Cortex of kidney (tissue), 1 donor: ENCODE measurements at places on chromosomes 5 and 9.

- no peak for DNase-seq
These were observed 132.4 kb upstream of the EPB41L4A start for GRCh38 chr5:112551419-112552032.

GRCh38 chr5:159331093-159331973 is 1.0 kb upstream of the IL12B start:
- DNase-seq, result no peak

- DNase-seq, result no peak
These were observed 30.0 kb downstream of the SNX30 start for GRCh38 chr9:112780450-112781036.

DNA sequence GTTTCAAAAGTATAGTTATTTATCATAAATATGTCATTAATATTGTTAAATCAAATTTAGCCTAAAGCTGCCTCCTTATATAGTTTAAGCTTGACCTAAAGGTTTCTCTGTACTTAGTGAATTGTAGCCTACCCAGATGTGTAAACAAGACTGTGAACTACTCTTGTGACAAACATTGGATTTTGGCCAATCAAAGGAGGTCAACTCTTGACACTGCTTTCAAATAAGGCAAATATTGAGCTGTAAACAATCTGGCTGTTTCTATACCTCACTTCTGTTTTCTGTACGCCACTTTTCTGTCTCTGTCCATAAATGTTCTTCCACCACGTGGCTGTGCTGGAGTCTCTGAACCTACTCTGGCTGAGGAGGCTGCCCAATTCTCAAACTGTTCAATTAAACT is 51.2 kb downstream of the FXN start:
- no peak for DNase-seq

DNA sequence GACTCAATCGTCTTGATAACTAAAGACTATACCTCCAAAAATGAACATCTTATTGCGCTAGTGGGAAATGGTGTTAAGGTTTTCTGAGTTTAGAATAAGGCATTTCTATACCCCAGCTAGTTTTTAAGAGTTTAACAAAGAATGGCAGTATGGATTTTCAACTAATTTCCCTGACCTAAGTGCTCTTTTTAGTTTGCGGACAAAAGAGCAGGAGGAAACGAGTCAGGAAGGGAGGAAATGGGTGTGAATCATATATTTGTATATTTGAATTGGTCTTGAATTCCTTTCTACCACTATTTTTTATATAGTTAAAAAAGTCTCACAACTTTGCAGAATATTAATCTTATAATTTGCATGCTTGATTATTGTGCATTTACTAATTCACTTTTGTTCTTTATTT is 516.3 kb upstream of the ZNF608 start:
- DNase-seq, result no peak

GRCh38 chr9:38296807-38297206 is 95.7 kb upstream of the ALDH1B1 start:
- DNase-seq, result no peak

GRCh38 chr5:132500931-132501628 is 10.5 kb upstream of the IRF1 start:
- DNase-seq, result no peak

DNA sequence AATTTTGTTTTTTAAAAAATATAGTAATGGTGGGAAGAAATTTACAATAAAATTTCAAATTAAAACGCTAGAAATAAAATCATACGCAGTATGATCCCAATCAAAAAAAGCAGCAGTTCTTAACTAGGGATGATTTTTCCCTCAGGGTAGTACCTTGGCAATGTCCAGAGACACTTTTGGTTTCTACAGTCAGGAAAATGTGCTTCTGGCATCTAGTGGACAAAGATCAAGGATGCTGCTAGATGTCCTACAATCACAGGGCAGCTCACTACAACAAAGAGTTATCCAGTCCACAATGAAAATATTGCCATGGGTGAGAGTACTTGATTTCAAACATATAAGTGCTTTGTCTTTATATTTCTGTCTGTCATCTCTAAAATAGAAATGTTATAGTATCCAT is 400.2 kb upstream of the SGCD start:
- no peak for DNase-seq

DNA sequence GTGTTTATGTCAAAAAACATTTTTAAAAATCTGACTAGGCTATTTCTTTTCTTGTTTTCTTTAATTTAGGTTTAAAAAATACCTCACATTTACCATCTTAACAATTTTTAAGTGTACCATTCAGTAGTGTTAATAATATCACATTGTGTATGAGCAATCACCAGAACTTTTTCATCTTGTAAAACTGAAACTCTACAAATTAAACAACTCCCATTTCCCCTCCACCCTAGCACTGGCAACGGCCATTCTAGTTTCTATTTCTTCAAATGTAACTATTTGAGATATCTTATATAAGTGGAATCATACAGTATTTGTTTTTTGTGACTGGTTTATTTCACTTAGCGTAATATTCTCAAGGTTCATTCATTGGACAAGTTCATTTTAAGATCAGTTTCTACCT is 27.7 kb downstream of the PLCXD3 start:
- no peak for DNase-seq

GRCh38 chr9:93319992-93320500 is 131.4 kb upstream of the FAM120A start:
- DNase-seq, result no peak

- DNase-seq, result no peak
These were observed 2.8 kb downstream of the LARS1 start for GRCh38 chr5:146179696-146180095.

- DNase-seq, result no peak
These were observed 760 bp downstream of the ALDH1B1 start for GRCh38 chr9:38393128-38393796.

GRCh38 chr5:156846914-156847313 is 3.2 kb upstream of the PPP1R2B start:
- DNase-seq, result no peak

GRCh38 chr9:108588246-108588645 is 267.5 kb downstream of the ACTL7B start:
- DNase-seq, result no peak

- no peak for DNase-seq
These were observed 20.8 kb upstream of the MTAP start for GRCh38 chr9:21781656-21782055.

DNA sequence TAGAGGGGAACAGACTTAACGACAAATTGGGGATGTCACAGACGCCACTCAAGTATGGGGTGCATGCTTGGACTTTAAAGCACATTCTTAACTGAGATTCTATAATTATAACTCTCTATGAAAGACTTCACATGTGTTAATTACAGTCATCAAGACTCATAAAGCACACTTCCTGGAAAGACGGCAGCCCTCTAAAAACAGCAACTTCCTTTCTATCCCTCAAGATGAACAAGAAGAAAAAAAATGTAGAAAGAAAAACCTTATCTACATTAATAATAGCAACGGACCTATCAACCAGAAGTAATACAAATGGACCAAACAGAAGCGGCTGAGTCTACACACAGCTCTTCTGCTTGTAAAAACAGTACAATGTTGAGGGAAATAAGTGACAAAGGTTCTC is 21.2 kb downstream of the GNAQ start:
- no peak for DNase-seq

GRCh38 chr9:36328798-36329411 is 70.7 kb upstream of the GNE start:
- DNase-seq, result no peak

DNA sequence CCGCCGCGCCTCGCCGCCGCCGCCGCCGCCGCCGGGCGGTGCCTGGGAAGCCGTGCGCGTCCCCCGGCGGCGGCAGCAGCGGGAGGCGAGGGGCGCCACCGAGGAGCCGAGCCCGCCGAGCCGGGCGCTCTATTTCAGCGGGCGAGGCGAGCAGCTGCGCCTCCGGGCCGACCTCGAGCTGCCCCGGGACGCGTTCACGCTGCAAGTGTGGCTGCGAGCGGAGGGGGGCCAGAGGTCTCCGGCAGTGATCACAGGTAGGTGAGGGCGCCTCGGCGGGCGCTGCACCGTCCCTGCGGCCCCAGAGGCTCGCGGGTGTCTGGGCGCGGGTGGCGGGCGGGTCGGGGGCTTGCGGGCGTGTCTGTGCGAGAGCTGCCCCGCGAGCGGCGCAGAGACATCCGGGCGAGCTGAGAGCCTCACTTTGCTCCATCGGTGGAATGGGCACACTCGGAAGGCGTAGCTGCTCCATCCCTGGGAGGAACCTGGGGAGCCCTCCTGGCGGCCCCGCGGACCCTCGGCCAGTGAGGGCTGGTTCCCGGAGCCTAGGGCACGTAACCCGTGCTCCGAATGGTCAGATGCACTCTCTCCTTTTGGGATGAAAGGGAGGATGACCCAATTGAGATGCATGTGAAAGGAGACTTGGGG is 864 bp downstream of the PAPPA start:
- DNase-seq, result no peak

GRCh38 chr5:4983701-4984100 is 156.4 kb upstream of the ADAMTS16 start:
- no peak for DNase-seq

DNA sequence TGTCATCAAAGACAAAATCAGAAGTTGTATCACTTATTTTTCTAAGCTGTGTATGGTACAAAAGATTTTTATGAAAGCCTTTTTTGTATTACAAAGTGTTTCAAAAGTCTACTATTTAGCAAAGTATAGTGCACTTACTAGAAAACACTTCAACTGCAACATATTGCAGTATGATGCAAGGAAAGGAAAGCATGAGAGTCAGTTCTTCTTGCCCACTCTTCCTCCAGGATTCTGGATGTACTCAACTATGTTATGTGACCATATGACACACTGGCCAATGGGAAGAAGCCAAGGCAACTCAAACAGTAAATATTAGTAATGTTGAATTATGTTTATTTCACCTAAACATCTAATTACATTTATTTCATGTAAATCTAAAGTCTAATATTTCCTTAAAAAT is 49.5 kb upstream of the TYRP1 start:
- DNase-seq, result no peak

- DNase-seq, result no peak
These were observed 435.3 kb downstream of the CYLC2 start for GRCh38 chr9:103430469-103430868.

DNA sequence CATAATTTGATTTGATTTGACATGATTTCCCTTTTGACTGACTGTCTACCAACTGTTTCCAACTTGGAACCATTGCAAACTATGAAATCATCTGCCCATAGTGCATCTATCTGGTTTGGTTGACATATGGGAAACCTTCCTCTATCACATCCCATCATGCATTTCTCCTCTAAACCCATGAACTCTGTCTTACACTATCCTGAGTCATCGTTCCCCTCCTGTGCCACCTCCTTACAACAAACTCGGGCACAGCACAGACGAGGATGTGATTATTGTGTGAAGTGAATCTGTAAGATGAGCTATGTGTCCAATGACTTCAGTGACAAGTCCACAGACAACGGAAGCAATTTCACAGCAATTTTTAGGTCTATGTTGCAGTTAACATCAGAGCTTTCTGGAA is 126.1 kb downstream of the NPR3 start:
- DNase-seq, result no peak

- no peak for DNase-seq
These were observed 10.2 kb downstream of the NDUFAF2 start for GRCh38 chr5:60955239-60955638.

DNA sequence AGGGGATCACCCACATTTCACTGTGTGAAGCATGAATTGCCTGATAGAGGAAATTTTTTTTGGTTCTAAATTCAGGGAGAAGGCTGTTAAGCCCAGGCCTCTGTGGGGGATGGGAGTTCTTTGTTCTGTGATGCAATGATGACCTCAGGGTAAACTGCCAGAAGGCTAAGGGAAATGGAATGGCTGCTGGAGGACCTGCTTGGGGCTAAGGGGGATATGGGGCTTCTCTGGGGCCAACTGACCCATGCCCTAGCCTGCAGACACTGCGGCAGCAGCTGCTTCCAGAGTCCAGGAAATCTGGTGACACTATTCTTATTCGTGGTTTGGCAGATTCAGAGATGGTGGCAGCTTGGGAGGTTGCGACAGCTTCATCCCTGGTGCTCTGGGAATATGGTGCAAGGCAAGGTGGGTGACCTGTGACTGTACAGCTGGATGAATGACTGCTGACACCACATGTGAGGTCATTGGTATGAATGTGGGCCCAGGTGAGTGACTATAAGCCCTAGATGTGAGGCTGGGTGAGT is 30.3 kb downstream of the VCP start:
- no peak for DNase-seq

DNA sequence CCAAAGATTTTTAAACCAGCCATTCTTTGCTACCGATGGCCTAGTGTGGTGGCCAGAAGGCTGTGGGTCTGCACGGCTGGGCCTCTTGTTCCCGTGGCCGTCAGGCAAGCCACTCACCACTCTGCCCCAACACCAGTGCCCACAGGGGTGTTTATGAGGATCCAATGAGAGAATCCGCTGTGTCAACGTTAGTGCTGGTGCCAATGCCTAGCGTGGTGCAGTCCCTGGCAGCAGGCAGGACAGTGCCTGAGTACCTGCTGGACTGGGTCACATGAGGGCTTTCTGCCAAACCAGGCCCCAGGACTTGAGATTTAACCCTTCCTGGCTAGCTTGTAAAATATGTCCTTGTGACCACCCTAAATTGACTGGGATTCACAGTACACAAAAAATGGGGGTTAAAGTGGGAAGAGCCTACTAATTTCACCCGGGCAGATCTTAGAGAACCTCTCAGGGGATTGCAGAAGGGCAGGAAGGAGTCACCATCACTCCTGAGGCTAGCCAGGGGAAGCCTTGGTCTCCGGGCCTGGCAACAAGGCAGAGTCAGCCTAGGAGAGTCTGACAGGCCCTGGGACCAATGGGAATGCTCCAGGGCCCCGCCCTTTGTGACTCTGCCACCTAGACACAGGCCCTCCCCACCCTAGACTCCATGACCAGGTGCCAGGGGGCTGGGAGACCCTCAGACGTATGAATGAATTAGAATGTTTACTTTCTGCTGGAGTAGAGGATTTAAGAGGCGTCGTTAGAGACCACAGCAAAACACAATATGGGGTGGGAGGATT is 63.2 kb upstream of the FSTL4 start:
- no peak for DNase-seq

DNA sequence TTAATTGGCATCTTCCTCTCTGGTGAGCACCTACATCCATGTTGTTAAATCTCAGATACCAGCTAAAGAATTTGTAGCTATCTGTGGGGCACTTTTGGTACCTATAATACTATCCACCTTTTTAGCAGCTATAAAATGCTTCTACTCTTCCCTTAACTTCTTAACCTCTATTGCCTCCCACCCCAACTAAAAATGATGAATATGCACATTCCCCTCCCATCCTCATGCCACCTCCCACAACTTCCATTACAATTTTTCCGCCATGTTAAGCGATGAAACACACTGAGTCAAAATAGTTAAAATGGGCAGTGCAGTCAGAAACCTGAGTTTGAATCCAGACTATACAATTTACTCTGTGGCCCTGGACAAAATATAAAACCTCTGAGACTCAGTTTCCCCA is 10.1 kb downstream of the SSBP2 start:
- DNase-seq, result no peak

GRCh38 chr9:137269231-137269772 is 8.2 kb upstream of the TOR4A start:
- no peak for DNase-seq

DNA sequence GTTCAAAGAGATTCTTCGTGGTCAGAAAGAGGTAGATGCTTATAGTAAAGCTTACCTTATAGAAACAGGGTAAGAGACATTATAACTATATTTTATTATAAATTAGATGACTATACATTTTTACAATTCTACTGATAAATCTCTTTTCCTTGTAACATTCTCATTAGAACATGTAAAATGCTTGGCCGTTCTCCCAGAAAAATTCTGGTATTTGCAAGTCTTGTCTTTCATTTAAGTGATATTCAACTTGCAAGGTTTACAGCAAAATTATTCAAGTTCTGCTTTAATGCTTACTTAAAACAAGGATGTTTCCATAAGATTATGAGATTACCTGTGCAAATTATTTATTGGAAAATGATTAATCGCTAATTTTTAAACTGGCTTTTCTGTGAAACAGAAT is 41.3 kb upstream of the CDH18 start:
- DNase-seq, result no peak
